ENCODE measurements at places on chromosomes 3 and 15.
A peak's percentile ranks its signal among the peaks of the same experiment; 100 is the strongest.

DNA sequence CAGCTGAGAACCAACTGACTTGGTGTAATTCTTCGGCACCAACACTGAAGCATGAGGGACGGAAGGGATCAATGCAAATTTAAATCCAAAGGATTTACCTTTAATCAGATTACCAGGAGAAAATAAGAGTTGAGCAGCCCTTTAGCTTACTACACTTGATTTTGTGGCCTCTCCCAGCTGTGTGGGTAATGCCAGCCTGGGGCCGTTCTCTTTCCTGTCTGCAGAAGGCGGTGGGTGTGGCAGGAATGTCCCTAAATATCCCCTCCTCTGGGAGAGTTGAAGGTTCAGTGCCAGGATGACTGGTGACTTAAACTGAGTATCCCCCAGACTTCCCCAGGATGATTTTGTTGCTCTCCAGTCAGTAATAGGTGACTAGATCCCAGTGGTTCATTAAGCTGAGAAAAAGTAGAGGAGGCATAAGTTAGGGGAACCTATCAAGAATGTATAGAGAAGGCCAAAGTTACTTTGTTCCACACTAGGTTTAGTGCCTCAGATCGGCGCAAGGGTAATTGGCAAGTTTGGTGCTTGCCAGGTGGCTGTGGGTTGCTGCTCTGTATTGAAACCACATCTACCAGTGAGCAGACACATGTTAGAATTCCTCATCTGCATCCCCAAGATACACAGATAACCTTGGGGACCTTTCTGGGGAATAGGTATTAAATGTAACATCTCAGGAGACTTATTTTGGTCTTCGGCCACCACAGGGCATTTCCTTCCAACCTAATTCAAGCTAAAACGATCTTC, 23.1 kb downstream of the MAPKBP1 start:
- no peak for DNase-seq

DNA sequence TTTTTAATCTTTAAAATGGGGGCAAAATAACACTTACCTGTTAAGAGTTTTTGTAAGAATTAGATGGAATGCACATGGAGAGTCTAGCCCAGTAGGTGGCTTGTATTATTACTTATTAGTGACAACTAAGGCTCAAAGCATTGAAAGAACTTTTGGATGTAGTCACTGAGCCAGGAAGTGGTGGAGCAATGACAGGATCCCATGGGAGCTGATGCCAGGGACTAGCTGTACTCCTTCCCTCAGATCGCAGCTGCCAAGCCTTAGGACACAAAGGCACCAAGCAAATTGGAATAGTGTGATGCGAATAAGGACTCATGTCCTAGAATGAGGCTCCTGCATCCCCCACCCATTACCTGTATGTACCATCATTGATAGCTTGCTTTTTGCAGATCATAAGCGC, 370.4 kb upstream of the RGMA start:
- DNase-seq = no peak

DNA sequence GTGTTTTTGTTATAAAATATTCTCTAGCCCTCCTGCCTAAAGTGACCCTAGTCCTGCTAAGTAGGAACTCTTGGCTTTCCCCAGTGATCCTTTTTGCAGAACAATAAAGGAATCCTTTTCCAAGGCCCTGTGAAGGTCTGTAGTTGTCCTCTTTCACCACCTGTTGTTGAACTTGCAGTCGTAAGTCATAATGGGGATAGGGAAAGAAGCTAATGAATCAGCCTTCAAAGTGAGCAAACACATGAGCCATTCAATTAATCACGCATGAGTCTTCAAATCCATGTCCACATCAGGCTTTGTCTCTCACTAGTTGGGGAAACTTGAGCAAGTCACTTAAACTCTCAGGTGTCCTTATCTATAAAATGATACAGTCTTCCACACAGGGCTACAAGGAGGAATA, 27.6 kb downstream of the ZNF860 start:
- no peak for DNase-seq

- DNase-seq = no peak
Observed at GRCh38 chr3:48248095-48248850, 7.4 kb downstream of the ZNF589 start.

GRCh38 chr3:45225465-45226205, 452 bp downstream of the TMEM158 start:
- no peak for DNase-seq

- no peak for DNase-seq
Observed at GRCh38 chr3:14268897-14269296, 90.3 kb downstream of the LSM3 start.

DNA sequence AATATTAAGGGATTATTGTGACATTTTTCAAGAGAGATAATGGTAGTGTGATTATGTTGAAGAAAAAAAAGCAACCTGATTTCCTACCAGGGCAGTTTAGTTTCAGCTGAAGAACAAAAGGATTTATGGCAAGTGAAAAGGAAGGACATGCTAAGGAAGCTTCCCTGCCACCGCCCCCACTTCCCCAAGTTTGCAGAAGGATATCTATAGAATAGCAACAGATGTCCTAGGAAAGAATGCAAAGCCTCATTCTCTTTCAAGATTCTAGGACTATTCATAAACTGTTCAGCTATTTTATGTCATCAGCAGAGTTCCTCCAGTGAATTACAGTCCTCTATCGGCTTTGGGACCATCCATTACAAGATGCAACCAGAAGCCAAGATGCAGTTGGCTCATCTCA, 160.8 kb downstream of the SATB1 start:
- DNase-seq = no peak

GRCh38 chr3:178386401-178386800, 149.8 kb upstream of the KCNMB2 start:
- no peak for DNase-seq

GRCh38 chr3:71846185-71846584, 61.2 kb upstream of the PROK2 start:
- no peak for DNase-seq

- DNase-seq = no peak
Observed at GRCh38 chr3:150737874-150738679, 24.9 kb downstream of the SIAH2 start.

DNA sequence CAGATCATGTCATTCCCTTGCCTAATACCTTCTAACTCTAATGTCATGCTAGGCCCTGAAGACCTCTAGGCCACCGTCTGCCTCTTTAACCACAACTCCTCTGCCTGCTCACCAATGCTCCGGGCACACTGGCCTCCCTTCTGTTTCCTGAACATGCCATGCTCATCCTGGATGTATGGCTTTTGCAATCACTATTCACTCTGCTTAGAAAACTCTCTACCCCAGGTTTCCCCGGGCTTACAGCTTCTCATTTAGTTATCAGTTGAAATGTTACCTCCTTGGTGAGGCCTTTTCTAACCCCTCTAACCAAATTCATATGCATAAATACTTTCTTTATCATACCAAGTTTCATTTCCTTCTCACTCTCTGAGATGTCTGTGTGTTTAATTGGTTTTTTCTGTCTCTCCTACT, 727.8 kb upstream of the CFAP20DC start:
- no peak for DNase-seq

DNA sequence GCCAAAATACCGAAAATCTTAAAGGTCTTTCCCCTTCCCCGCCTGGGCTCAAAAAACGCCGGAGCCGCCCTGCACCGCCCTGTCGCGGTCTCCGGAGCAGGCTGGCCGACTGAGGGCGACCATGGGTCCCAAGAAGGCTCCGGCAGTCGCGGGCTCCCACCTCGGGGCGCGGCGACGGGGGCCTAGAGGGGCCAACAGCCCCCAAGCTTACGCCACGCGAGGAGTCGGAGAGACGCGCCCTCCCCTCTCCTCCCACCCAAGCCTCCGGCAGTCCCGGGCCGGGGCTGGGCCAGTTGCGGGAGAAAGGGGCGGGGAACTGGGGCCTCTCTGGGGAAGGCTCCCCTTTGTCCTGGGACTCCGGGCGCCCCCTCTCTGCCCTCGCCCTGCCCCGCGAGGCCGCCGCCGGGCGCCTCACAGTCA, 69.2 kb downstream of the GOLGA8B start:
- no peak for DNase-seq

DNA sequence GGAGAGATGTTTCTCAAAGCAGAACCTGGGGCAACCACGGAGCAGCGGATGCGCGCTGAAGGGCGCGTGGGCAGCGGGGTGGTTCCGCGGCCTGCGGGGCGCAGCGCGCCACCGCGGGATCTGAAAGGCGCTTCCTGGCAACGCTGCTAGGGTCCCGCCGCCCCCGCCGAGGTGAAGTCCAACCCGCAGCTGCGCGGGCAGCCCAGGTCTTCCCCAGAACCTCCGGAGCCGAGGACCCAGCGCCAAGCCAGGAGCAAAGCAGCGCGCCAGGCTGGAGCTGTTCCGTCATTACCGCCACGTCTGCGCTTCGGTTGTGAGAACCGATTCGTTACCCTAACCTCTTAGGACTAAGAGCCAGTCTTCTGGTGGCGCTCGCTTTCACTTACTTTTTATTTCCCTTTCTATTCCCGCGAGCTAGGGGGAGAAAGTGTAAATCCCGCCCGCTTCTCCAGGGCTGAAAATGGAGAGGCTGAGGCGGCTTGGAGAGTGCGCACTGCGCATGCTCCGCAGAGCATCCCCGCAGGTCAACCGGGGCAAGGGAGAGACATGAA, 3.2 kb upstream of the GABRG3 start:
- DNase-seq = no peak

GRCh38 chr3:160879859-160880258, 123.8 kb downstream of the PPM1L start:
- no peak for DNase-seq

DNA sequence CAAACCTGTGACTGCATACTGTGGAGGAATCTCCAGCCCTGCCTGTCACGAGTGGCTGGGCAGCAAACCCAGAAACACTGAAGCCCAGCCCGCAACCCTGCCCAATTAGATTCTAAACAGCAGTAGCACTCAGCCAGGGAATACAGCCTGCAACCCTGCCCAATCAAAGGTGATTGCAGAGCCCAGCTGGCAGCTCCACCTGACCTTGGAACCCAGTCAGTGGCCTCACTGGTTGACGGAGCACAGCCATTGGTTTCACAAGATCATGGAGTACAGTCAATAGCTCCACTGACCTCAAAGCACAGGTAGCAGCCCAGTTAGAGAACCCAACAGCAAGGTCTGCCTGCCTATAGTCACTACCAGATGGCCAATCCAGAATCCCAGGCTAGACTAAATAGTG, 35.2 kb upstream of the MYLK start:
- no peak for DNase-seq

DNA sequence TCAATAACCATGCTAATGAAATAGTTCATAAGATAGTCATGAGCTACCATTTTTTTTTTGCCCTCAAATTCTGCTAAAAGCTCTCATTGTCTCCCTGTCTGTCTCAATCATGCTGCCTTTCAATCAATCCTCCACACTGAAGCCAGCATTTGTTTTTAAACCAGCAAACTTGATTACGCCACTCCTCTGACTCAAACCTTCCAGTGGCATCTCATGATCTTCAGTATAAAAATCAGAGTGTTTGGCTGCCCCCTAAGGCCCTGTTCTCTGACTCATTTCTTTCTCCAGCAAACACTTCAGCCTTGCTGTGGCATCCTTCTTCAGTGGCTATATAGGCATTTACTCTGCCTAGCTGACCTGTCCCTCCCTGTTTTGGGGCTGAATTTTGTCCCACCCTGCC, 36.0 kb upstream of the EOMES start:
- DNase-seq = peak; percentile 10

DNA sequence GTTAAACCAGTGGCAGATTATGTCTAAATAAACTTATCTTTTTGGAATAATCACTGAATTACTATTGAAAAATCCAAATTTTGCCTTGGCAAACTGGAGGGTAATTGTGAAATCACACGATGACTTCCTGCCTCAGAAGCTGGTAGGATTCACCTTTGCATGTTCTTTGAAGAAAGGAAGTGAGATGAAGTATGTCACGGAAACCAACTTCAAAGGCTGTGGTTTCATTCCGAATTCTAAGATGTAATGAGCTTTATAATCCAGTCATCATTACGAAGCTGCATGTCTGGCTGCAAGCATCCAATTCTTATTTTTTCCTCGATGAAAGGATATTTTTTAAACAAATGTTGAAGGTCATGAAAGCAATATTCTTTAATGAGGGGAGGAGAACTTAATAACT, 15.0 kb upstream of the ZBED2 start:
- no peak for DNase-seq

GRCh38 chr15:74122403-74123130, 7.8 kb upstream of the ISLR2 start:
- no peak for DNase-seq

- no peak for DNase-seq
Observed at GRCh38 chr3:46228260-46229242, 13.7 kb upstream of the CCR3 start.

GRCh38 chr15:58574631-58575030, 142.8 kb downstream of the LIPC start:
- DNase-seq = no peak

DNA sequence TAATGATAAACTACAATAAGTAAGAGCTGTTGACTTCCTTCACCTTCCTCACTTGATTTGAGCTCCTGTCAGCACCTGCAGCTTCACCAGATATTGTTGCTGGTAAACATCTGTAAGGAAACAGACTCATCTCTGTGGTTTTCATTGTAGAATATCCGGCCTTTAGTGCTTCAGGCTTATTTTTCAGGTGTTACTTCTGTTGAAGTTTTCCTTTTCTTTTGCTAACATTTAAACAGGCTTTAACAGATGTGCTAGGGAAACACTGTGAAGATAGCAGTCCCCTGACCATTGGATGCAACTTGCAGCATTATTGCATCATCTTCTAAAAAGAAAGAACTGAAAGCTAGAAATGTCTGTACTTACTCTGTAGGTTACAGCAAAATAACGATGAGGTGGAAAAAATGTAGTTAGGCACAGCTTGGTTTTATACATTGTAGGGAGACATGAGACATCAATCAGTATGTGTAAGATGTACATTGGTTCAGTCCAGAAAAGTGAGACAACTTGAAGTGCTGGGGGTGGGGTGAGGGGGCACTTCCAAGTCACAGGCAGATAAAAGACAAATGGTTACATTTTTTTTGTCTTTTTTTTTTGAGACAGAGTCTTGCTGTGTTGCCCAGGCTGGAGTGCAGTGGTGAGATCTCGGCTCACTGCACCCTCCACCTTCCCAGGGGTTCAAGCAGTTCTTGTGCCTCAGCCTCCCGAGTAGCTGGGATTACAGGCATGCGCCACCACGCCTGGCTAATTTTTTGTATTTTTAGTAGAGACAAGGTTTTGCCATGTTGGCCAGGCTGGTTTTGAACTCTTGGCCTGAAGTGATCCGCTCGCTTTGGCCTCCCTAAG, 10.2 kb downstream of the EDEM1 start:
- DNase-seq = no peak

- no peak for DNase-seq
Observed at GRCh38 chr3:121096953-121097352, 188.9 kb downstream of the STXBP5L start.

DNA sequence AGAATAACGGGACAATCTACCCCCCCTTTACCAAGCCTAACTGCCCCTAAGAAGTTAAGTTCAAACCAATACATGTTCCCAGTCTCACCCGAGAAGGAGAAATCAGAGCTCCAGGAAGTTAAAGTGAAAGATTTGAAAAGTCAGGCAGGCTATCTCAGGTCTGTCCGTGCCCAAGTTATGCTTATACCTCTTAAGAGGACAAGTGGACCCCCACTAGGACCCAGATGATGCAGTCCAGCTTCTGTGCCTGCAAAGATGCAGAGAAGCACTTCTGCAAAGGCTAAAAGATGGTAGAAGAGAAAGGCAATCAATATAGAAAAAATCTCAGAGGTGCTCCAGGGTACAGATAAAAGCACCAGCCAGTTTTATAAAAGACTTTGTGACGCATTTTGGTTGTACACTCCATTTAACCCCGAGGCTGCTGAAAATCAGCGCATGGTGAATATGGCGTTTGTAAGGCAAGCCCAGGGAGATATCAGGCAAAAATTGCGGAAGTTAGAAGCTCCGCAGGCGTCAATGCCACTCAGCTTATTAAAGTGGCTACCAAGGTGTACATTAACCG, 9.8 kb upstream of the SLC9C1 start:
- no peak for DNase-seq

- DNase-seq = no peak
Observed at GRCh38 chr3:127193341-127193740, 410 bp downstream of the PRR23E start.

Data from AG04450 (cell line).